ENCODE measurements at places on chromosomes 5 and 9. TPM values are rescaled to one million over a fixed set of nuclear protein-coding genes. Genes with fewer than 3 reads are reported as not detected.

GRCh38 chr9:107819772-107820565 is 330.4 kb upstream of the KLF4 start:
- H3K27me3 ChIP-seq, result no peaks in the 10 kb centered on the region
- no peak overlapping the region for H3K4me3 ChIP-seq
- DNase-seq, result no peak
- H3K27ac ChIP-seq, result no peak overlapping the region
- H3K36me3 ChIP-seq, result no peaks in the 10 kb centered on the region
- no peaks in the 10 kb centered on the region for H3K4me1 ChIP-seq

DNA sequence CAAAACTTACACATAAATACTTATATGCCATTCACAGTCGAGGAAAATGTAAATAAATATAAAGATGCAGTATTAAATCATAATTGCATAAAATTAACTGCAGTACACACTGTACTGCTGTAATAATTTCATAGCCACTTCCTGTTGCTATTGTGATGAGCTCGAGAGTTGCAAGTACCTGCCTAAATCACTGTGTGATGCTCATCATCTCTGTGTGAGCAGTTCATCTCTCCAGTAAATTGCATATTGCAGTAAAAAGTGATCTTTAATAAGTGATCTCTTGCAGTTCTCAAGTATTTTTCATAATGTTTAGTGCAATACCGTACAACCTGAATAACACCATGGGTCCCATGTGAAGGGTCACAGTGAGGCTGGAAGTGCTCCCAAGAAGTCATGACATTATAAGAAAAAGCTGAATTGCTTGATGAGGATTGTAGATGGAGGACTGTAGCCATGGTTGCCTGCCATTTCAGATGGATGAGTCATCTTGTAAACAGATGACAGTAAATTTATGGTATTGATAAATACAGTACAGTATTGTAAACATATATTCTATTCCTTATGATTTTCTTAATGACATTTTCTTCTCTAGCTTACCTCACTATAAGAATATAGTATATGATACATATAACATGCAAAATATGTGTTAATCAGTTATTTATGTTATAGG is 34.9 kb downstream of the SYK start:
- H3K4me1 ChIP-seq, result no peaks in the 10 kb centered on the region
- no peak for DNase-seq
- no peaks in the 10 kb centered on the region for H3K36me3 ChIP-seq
- no peak overlapping the region for H3K4me3 ChIP-seq

- H3K27me3 ChIP-seq, result peaks cover 52% of the 10 kb centered on the region
- no peaks in the 10 kb centered on the region for H3K4me1 ChIP-seq
- DNase-seq, result no peak
Measured at GRCh38 chr9:97866848-97867247, 13.8 kb downstream of the FOXE1 start.

- H3K36me3 ChIP-seq, result no peaks in the 10 kb centered on the region
- H3K4me1 ChIP-seq, result no peaks in the 10 kb centered on the region
- DNase-seq, result no peak
- H3K27me3 ChIP-seq, result no peaks in the 10 kb centered on the region
- no peak overlapping the region for H3K4me3 ChIP-seq
Measured at GRCh38 chr9:71937898-71938297, 26.5 kb downstream of the C9orf85 start.

- no peak overlapping the region for H3K4me3 ChIP-seq
- no peak for DNase-seq
- H3K36me3 ChIP-seq, result no peaks in the 10 kb centered on the region
- H3K27ac ChIP-seq, result no peak overlapping the region
- no peaks in the 10 kb centered on the region for H3K27me3 ChIP-seq
- H3K4me1 ChIP-seq, result no peaks in the 10 kb centered on the region
Measured at GRCh38 chr9:84170521-84171141, 169.9 kb downstream of the SLC28A3 start.

The PCDHGB2 gene
- 6.2 TPM for total RNA-seq

Measured in A673 (cell line).